ENCODE measurements at places on chromosomes 6 and 20. TPM values are rescaled to one million over a fixed set of nuclear protein-coding genes. Genes with fewer than 3 reads are reported as not detected.

Gene OSBPL2
- total RNA-seq = 31.7 TPM

Gene BMP5
- 0.28 TPM for total RNA-seq

Gene BACH2
- total RNA-seq = 4.6 TPM

Gene EIF2S2
- total RNA-seq = 44.6 TPM

Gene GRM4
- not detected for total RNA-seq

Gene AMD1
- total RNA-seq = 74.2 TPM

Gene ATP6V1G2
- total RNA-seq = 5.0 TPM

Gene CST4
- total RNA-seq = not detected
